ENCODE measurements at places on chromosomes 2 and 18.

DNA sequence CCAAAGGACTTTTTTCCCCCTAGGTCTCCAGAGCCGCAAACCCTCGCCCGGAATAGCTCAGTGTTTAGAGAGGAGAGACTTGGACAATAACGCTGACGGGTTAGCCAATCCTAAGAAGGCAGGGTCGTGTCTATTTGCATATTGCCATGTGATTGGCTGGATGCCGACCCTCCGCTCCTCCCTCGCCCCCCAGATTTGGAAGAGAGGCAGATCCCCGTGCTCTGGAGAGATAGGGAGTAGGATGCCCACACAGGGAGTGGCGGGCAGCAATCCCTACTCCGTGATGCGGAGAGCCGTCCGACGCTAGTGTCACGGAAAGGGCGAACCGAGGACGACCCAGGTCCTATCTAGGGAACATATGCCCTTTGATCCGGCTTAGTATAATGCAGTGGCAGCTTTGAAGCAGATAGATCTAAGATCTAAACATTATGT, 1.4 kb downstream of the WNT6 start:
- DNase-seq: no peak

GRCh38 chr2:124122340-124122739, 97.3 kb downstream of the CNTNAP5 start:
- DNase-seq: no peak

DNA sequence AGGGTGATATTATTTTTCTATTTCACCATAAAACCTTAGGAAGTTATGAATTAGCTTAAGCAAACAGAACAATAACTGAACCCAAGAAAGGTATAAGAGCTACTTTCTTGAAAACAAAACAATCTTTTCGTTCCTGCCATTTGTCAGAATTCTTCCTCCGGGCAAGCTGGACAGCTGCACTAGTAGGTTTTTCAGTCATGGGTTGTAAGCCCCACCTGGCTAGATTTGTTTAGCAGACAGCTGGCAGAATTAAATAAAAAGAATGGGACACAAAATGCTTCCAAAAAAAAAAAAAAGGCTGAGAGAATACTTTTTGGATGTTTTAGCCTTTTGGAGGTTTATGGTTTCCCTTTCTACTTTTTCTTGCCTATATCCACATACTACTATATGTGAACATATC, 694.1 kb downstream of the ARHGAP15 start:
- DNase-seq: no peak

DNA sequence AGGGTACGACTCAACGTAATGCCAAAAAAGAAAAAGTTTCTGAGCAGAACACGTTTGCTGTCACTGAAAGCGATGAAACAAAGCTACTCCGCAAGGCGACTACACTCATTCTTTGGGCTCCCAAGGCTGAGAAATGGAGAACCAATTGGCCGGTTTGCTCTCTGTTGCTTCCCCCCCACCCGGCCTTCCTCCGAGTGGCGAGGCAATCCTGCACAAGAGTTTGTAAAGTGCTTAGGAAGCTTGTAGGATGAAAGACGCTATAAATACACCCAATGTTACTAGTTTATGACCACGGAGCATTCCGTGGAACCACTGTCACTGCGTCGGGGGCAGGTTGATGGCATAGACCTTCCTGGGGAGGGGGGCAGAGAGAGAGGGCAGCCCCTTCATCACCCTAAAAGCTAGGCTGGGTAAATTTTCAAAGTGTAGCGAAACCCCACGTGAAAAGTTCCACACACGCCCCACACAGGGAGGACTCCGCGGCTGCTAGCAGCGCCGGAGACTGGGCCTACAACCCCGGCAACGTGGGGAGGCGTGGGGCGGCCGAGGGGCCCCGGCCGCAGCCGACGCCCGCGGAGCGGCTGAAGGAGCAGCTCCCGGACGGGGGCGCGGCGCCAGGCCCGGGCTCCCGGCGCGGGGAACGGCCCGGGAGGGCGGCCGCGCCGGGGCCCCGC, 915 bp downstream of the CUL3 start:
- DNase-seq: no peak

GRCh38 chr18:76463358-76463757, 31.7 kb downstream of the ZNF516 start:
- DNase-seq: no peak

DNA sequence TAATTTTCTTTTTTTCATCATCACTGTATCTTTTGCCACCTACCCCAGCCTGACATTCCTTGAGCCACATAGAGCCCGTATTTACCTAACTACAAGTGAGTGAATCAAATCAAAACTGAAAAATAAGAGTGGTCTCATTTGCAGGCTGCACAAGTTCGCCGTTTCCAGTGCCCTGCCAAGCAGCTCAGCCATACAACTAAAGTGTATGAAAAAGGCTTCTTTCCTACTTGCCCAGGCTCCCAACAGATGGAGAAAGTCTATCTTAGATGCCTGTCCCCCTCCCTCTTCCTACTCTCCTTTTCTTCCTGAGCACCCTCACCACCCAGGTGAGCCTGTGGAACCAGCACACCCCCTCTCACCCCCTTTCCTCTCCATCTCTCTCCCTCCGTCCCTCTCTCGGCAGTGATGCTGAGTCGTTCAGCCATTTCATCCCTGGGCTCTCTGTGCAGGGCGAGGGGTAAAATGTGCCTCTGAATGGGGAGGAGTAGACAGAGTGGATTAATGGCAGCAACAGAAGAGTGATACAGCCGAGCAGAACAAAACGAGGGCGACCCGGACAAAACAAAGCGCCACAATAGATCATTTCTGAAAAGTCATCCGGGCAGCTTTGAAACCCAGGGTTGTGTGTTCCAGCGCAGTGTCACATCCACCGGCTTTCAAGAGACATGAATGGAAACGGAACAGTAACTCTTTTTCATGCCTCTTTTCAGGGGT, 65.0 kb upstream of the POU3F3 start:
- DNase-seq: no peak

GRCh38 chr2:147806846-147807245, 38.0 kb upstream of the ACVR2A start:
- DNase-seq: no peak

GRCh38 chr18:711310-711656, 1.1 kb downstream of the ENOSF1 start:
- no peak for DNase-seq

DNA sequence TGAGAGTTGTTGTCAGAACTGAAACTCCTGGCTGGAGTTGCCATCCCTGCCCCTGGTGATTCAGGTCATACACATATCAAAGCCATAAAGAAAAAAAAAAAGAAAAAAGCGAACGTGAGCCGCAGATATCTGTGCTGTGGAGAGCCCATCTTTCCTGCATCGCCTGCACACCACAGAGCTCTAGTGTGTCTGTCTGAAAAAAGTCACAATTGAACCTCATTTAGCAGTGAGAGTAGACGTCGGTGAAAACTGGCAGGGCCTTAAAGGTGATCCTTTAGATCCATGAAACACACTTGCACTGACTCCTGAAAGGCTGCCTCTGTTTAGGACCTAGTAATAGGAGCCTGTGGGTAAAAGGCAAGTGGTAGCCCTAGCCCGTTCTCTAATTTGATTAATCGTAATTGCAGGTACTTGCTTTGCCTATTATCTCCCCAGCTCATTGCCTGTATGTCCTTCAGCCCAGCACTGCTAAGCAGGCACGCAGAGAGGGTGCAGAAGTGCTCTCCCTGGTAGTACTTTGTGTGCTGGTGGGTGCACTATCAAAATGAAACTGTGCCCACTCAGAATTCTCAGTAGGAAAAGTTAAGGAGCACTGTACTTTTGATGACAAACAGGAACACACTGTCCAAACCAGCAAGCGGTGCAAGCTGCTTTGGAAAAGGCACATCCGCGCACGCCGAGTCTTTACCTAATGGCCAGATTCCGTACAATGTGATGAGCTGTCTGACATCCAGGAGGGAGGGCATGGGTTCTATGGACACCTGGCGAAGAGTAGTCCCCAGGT, 103.5 kb upstream of the ASB18 start:
- DNase-seq: no peak

- DNase-seq: no peak
These were observed 243.3 kb upstream of the NCKAP5 start for GRCh38 chr2:133811409-133812125.

GRCh38 chr2:150429384-150429961, 58.0 kb downstream of the RND3 start:
- DNase-seq: no peak

DNA sequence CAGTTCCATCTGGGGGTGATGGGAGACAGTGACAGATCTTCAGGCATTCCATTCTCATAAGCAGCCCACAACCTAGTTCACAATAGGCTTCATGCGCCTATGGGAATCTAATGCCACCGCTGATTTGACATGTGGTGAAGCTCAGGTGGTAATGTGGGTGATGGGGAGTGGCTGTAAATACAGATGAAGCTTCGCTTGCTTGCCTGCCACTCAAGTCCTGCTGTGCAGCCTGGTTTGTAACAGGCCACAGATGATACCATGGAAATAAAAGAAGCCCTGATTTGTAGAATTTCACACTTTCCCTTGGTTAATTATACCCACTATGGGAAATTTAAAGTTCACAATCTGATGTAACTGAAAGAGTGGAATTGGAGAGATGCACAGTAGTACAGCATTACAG, 40.5 kb upstream of the CXXC1 start:
- DNase-seq: no peak

- DNase-seq: no peak
These were observed 163.3 kb downstream of the SLC39A10 start for GRCh38 chr2:195820373-195820772.

GRCh38 chr2:72275084-72275483, 127.4 kb upstream of the CYP26B1 start:
- DNase-seq: no peak

GRCh38 chr2:206378835-206379234, 64.5 kb upstream of the ADAM23 start:
- no peak for DNase-seq

- no peak for DNase-seq
These were observed 61.8 kb upstream of the STK17B start for GRCh38 chr2:196233021-196233804.

GRCh38 chr2:47072018-47072691, 83.0 kb downstream of the STPG4 start:
- DNase-seq: no peak

- DNase-seq: no peak
These were observed 215.1 kb upstream of the THUMPD2 start for GRCh38 chr2:39994151-39994550.

DNA sequence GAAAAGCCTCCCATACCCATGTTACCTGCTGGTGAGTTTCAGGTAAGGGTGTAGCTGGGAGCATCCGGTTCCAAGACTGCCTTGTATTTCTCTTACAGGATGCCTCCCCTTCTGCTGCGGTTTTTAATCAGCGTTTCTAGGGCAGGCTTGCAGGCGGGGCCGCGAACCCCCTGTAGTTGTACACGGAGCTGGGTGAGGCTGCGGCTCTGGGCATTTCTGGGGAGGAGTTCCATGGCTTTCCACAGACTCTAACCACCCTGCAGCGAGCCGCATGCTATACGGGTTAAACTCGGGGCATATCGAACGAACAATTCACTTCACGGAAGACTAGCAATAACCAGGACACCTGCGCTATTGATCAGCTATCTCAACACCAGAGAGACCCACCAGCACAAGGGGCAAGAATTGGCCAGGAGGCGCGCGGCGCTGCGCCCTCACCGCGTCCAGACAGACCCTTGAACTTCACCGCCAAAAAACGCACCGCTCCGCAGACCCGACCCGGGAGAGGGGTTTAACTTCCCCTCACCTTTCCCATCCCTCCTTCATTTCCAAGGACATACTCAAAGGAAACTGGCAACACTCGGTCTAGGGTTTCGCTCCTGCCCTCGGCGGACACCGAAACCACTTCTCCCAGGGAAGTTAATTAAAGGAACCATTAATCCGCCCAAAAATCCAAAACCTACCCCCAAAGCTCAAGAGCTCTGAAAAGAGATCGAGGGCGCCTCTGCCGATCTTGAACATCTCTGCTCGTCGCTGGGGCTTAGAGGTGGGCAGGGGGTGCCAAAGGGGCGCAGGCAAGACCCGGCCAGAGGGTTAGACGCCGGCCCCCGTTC, 909 bp downstream of the TGFA start:
- DNase-seq: no peak

GRCh38 chr18:37577051-37577611, 11.5 kb upstream of the CELF4 start:
- DNase-seq: no peak

- DNase-seq: no peak
These were observed 327.0 kb downstream of the ZNF516 start for GRCh38 chr18:76167845-76168621.

- no peak for DNase-seq
These were observed 26.8 kb upstream of the LIPG start for GRCh38 chr18:49534846-49535601.

DNA sequence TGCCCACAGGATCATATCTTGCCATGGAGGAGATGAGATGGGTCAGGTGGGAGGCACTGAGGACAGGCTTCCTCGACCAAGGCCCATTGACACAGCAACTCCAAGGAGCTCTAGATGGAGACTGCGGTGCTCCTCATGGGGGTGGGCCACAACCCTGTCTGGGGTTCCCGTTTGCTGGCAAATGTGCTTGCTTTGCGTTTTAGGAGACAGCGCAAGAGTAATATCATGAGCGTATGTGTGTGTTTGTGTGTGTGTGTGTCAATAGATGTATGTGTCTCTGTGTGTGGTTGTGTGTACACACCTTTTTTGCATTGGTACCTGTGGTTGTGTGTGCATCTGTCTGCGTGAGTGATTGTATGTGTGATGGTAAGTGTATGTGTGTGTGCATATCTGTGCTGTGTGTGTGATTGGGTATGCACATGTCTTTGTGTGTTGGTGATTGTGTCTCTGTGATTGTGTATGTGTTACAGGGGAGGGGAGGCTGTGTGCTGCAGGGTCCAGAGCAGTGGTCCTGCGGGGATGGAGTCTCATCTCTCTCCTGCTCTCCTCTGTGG, 4.4 kb downstream of the FBLN7 start:
- no peak for DNase-seq

GRCh38 chr2:14891546-14891945, 259.0 kb downstream of the LRATD1 start:
- no peak for DNase-seq

- no peak for DNase-seq
These were observed 32.7 kb downstream of the YPEL5 start for GRCh38 chr2:30179536-30179935.

GRCh38 chr2:113206251-113206650, 32.5 kb downstream of the PSD4 start:
- no peak for DNase-seq

- no peak for DNase-seq
These were observed 76.8 kb downstream of the COL5A2 start for GRCh38 chr2:189102735-189103134.

Measured in activated T-cell treated with anti-CD3 and anti-CD28 coated beads for 1 hour (primary cell).